Suprapubic skin (tissue), 4 donors: ENCODE measurements at places on chromosomes 6 and 20.

DNA sequence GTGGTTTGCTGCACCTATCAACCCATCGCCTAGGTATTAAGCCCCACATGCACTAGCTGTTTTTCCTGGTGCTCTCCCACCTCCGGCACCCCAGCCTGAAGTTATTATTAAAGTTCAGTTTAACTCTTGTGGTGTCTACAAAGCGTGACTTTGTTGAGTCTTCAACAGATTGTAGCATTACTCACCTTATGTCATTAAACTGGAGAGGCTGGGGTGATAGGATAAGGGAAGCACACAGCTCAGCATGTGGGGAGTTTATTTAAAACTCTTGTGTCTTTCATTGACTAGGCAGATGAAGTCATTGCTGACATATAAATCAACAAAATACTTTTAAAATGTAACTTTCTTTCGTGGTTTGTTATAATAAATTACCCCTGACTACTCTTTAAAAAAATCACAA, 84.7 kb upstream of the GCM1 start:
- H3K27ac ChIP-seq, result no peak overlapping the region
- no peaks in the 10 kb centered on the region for H3K4me1 ChIP-seq
- no peak for DNase-seq
- no peak overlapping the region for H3K4me3 ChIP-seq

DNA sequence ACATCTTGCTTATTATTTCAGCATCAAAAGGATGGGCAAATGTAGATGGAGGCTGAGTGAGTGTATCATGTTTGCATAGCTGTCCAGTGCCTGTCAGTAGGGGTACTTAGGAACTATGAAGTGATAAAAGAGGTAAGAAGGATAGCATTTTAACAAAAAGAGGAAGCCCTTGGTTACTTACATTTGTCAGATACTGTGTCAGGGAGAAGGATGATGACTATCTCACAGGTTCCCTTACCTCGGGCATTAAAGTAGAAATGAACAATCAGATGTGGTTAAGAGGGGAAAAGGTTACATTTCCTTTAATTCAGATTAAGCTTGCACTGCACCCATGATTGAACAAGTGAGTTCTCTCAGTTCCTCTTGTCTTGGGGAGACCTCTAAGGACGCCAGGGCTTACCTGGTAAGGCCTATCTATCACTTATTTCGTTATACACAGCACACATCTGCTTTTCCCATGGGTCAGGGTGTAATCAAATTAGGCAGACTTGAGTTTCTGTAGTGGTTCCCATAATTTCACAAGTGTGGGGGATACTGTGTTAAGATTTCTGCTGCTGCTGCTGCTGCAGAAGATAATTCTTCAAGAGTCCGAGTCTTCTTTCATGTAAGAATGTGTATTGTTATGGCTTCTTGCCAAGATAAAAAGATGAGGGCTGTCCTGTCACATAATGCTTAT, 4.5 kb downstream of the FOXO3 start:
- H3K36me3 ChIP-seq, result peaks cover 37% of the 10 kb centered on the region
- peak overlapping the region; percentile 89 for H3K4me3 ChIP-seq
- no peak for DNase-seq
- H3K4me1 ChIP-seq, result peaks cover 67% of the 10 kb centered on the region

- H3K4me3 ChIP-seq, result no peak overlapping the region
- no peak overlapping the region for H3K27ac ChIP-seq
- no peaks in the 10 kb centered on the region for H3K36me3 ChIP-seq
- DNase-seq, result no peak
- H3K27me3 ChIP-seq, result no peaks in the 10 kb centered on the region
These were observed 92.6 kb downstream of the CDC5L start for GRCh38 chr6:44480097-44480541.

GRCh38 chr20:4299773-4300172, 284.4 kb upstream of the RNF24 start:
- H3K4me1 ChIP-seq, result peaks cover 8% of the 10 kb centered on the region
- no peak for DNase-seq
- peaks cover 6% of the 10 kb centered on the region for H3K27me3 ChIP-seq
- no peak overlapping the region for H3K4me3 ChIP-seq
- H3K27ac ChIP-seq, result no peak overlapping the region

- peaks cover 9% of the 10 kb centered on the region for H3K27me3 ChIP-seq
- no peak overlapping the region for H3K4me3 ChIP-seq
- H3K27ac ChIP-seq, result no peak overlapping the region
- DNase-seq, result no peak
- H3K4me1 ChIP-seq, result no peaks in the 10 kb centered on the region
- H3K36me3 ChIP-seq, result no peaks in the 10 kb centered on the region
These were observed 23.9 kb downstream of the SUN5 start for GRCh38 chr20:32980131-32980941.

- no peaks in the 10 kb centered on the region for H3K36me3 ChIP-seq
- no peaks in the 10 kb centered on the region for H3K27me3 ChIP-seq
- no peaks in the 10 kb centered on the region for H3K4me1 ChIP-seq
- no peak overlapping the region for H3K4me3 ChIP-seq
These were observed 7.1 kb downstream of the SGK1 start for GRCh38 chr6:134310817-134311216.
